Inflammatory macrophage treated with lipopolysaccharide for 4 hours (primary cell): ENCODE measurements at places on chromosomes 6 and 20.

DNA sequence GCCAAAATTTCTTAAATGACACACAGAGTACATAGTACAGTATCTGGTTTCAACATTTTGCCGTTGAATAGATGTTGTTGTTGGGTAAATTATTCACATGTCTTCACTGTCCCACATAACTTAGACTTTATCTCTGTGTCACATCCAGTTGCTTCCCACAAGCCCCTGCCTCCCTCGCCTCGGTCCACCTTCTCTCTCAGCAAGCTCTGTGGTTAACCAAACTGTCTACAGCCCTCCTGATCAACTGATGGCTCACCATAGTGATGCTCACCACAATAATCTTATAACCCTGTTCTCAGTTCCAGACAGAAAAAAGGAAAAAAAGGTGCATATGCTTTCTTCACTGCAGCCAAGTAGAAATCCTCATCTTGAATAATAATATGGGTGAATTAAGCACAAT lies 23.0 kb downstream of the IL17F start:
- no peak for DNase-seq

DNA sequence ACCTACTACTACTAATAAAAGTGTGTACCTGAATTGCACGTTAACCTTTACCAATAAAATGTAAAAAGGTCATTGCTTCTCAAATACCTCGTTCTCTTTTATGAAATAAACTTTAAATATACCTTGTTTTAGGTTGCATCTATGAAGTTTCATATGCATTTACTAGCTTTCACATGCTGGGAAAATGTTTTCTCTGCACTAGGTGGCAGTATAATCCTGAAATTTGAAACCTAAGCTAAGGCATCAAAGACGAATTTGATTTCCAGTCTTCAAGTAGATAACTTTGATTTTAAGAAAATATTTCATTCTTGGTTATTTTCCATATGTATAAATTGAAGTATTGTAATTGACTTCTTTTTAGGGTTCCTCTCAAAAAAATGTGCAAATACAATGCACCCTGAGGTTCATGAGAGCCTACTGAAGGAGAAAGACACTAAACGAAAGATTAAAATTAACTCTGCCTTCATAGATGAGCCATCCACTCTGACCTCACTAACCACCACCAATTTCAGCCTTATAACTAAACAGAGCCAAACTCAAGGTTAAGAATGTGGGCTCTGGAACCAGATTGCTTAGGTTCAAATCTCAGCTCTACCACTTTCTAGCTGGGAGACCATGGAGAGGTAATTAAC lies 7.3 kb upstream of the COL9A1 start:
- DNase-seq = peak; percentile 32

DNA sequence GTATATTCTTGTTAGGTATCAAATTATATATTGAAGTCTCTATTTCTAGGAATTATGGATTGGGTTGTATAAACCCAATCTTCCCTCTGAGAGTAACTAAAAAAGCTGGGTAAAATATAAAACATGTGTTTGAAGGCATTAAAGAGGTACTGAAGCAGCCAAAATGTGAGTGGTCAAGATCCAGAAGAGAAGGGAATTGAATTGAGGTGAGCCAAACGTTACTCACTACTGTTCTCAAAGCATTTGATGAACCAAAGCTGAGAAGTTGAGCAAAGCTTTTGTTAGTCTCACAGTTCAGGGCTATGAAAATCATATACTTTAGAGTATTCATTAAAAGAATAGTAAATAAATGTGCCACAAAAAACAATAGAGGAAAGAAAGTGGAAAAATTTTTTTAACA lies 365.8 kb downstream of the BCKDHB start:
- DNase-seq = no peak

DNA sequence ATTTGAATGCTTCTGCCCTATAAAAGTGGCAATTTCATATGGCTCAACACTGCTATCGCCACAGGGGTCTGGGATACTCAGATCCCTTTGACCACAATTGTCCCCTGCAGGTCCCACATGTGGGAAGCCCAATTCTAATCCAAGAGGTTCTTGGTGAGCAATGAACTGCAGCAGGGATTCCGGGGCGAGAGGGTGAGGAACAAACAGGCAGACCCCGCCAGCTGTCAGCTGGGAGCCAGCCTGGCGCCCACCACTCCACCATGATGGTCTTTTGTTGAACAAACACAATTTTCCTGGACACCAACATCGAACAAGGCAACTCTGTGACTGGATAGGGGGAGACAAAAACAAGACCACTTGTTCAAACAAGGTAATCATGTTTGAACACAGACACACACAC lies 80.5 kb downstream of the TMEM242 start:
- DNase-seq = no peak

- DNase-seq = no peak
Measured at GRCh38 chr6:151007076-151007475, 141.6 kb downstream of the MTHFD1L start.

- DNase-seq = no peak
Measured at GRCh38 chr6:14817074-14817473, 428.8 kb upstream of the JARID2 start.

DNA sequence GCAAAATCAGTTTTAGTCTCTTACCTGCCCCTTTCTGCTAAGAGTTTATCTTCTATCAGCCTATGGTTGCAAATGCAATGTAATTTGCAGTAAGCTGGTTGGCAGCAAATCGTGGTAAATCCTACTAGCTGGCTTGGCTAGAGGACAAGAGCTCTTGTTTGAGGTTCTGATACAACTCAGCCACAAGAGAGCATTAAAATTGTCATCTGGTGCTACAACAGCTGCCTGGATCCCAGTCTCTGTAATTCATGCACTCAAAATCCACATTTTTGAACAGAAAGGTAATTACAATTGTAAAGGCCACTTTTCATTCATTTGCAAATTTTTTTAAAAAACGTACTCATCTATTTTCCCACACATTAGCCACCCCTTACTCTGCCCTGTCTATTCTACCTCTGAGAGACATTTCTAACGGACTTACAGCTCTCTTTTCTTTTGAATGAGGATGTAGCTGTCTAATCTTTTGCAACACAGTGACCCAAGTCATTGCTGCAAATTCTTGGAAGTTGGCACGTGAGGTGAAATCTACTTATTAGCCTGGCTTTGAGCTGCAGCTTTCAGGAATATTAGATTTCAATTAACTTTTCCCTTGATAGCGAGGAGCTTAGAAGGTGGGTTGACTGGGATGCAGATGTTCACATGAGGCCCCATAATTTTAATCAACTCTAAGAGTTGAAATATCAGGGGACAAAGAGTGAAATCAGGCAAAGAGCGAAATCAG lies 54.0 kb upstream of the FAM184A start:
- DNase-seq = peak; percentile 16

- no peak for DNase-seq
Measured at GRCh38 chr6:142417331-142417750, 115.5 kb downstream of the ADGRG6 start.

GRCh38 chr6:39681674-39682121 lies 43.5 kb downstream of the KIF6 start:
- DNase-seq = no peak

GRCh38 chr6:142485256-142485655 lies 183.4 kb downstream of the ADGRG6 start:
- no peak for DNase-seq

GRCh38 chr6:158188591-158188990 lies 20.4 kb downstream of the GTF2H5 start:
- DNase-seq = no peak
